ENCODE measurements at places on chromosomes 2 and 18.

- DNase-seq = no peak
Observed at GRCh38 chr2:177885828-177886466, 186.6 kb downstream of the PDE11A start.

- DNase-seq = no peak
Observed at GRCh38 chr2:30656079-30656478, 151.2 kb downstream of the CAPN13 start.

DNA sequence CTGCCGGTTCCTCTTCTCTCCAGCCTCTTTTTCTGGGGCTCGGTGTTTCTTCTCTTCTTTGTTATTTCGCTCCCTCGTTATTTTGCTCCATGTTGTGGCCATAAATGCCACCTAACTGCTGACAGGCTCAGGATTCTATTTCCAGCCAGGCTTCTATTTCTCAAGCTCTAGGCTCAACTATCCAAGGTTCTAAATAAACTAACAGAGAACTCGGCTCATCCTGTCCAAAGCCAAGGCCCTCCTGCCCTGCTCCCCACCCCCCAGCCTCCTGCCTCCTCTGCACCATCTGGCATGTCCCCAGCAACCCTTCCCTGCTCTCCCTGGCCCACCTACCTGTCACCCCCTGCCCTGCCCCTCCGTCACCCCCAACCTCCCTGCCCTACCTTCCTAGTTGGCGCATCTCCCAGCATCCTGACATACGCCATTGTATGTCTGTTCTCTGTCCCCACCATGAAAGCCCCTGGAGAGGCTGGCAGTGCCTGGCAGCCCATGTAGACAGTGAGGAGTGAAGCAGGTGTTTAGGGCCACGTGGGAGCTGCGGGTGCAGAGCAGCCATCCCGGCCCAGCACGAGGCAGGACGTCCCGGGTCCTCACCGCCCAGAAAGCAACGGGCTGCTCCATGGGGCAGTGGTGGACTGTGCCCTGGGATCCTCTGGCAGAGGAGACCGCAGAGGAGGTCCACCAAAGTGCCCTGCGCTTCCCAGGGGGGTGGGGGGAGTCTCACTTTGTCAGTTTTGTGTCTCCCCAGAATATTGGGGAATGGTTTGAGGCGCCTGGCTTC is 186.9 kb downstream of the TWIST2 start:
- DNase-seq = no peak

DNA sequence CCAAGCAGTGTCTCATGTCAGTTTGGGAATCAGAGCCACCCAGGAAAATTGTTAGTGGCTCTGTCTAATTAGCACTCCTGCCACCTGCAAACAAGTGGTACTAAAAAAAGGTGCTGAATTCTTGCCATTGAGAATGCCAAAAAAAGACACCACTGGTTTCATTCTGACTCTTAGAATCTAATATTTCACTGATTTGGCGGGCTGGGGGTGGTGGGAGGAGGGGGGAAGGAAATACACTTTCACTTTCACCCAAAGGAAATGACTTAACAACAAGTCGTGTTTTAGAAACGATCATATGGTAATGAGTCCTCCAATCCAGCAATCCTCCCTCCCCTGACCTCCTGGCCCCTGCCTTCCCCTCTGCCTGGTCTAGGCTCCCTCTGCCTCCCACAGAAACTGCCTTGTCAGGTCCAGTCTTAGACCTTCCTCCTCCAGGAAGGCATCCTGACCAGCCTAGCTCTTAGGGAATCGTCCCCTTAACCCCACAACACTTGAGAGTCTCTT is 4.4 kb upstream of the KLHL29 start:
- peak; percentile 73 for DNase-seq

DNA sequence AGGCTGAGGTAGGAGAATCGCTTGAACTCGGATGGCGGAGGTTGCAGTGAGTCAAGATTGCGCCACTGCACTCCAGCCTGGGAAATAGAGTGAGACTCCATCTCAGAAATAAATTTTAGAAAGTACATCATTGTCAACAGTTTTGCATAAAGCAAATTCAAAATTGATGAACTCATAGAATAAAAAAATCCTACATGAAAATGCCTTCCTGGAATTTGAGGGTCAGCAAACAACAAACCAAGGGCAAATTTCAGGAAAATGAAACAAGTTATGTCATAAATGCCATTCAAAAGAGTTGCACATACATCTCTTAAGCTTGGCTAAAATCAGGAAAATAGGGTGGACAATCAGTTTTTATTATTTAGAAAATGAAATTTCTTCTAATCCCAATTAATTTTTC is 45.1 kb downstream of the COL5A2 start:
- no peak for DNase-seq

DNA sequence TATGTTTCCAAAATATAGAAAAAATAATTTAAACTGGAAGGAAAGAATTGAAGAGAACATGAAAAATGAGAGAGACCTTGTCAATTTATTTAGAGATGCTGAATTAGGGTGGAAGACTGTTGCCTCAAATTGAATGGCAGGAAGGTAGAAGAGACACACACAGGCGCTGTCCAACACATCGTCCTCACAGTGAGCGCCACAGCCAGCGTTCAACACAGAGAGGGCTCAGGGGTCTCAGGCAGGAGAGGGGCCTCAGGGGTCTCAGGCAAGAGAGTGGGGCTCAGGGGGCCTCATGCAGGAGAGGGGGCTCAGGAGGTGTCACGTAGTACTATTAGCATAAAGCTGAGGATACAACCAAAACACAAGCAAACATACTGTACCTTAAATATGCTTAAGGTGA is 65.7 kb downstream of the TMEM18 start:
- no peak for DNase-seq

DNA sequence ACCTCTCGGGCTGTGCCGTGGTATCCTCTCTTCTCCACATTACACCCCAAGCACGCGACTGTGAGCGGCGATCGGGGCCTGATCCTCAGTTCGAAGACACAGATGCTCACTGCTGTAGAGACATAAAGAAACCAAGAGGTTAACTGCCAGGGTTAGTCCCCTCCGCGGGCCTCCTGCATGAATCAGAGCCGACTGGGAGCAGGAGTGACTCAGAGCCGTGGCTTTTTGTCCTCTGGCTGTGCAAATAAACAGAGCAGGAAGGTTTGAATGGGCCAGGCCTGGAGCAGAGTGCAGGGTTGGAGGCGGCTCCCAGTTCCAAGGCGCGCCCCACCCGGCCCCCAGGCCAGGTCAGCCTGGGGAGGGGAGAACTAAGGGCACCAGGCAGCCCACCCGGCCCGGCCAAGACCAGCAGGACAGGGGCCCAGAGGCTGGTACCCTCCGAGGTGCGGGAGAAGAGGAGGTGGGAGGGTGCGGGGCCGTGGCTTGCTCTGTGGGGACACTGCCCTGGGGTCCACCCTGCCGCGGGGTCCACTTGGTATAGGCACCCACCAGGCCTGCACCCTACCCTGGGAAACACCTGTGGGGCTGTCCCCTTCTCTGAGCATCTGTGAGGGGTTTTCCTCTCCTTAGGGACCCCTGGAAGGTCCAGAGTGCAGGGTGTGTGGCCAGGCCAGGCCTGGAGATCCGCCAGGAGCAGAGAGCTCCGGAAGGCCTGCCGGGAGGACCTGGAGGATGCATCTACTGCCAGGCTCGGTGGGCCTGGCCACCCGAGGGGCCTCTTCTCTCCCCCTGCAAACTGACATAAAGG is 16.5 kb downstream of the TWIST2 start:
- DNase-seq = peak; percentile 63

GRCh38 chr2:54000524-54000923 is 29.7 kb upstream of the PSME4 start:
- DNase-seq = no peak

- no peak for DNase-seq
Observed at GRCh38 chr2:62939735-62940491, 110.7 kb upstream of the OTX1 start.

DNA sequence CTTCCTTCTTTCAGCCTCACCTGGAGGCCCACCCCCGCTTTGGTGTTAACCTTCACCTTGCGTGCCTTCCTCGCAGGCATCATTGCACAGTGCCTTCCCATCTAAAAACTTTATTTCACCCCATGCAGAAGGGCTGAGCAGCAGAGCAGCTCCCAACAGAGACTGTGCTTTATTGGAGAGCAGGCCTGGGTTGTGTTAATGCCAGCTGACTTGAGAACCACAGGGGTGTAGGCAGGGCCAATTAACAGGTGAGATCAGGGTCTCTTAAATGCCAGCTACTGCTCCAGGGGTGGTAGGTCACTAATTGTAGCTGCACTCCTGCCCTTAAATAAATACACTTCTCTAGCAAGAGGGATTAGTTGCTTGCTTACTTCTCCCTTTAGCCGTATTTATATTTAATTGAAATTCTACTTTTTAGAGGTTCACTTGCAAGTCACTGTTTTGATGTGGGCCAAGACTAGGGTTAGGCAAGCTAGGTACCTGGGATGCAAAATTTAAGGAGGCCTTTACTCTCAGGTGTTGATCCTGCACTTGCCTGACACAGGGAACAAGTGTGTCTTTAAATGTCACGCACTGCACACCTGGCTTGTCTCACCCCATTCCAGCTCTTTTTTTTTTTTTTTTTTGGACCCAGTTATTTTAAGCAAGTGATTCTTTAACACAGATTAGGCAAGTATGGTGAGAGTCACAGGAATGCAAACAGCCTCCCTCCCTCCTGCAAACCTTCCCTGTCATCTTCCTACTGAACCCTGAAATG is 54.5 kb downstream of the LYPD1 start:
- no peak for DNase-seq

DNA sequence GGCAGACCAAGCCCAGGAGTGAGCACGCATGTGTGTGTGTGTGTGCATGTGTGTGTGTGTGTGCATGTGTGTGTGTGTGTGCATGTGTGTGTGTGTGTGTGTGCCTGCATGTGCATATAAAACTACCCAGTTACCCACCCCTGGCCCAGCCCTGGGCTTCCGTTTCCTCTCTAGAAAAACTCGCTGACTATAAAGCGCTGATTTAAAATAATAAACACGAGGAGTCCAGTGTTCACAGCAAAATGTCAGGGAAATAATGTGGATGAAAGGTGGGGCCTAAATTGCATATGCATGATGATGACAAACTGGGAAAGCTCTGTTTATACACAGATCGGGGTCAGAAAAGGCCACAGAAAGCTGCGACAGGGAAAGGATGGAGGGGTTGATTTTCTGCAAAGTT is 7.5 kb downstream of the ADCY3 start:
- no peak for DNase-seq

GRCh38 chr2:121475811-121476571 is 54.7 kb upstream of the RNU4ATAC start:
- no peak for DNase-seq

GRCh38 chr18:44958455-44958854 is 277.8 kb downstream of the SETBP1 start:
- no peak for DNase-seq

- DNase-seq = peak; percentile 37
Observed at GRCh38 chr2:197700960-197701359, 4.2 kb upstream of the MARS2 start.

GRCh38 chr2:12070581-12070980 is 324.1 kb downstream of the LPIN1 start:
- DNase-seq = no peak

GRCh38 chr2:97880334-97880733 is 115.4 kb downstream of the TMEM131 start:
- DNase-seq = no peak

- DNase-seq = no peak
Observed at GRCh38 chr2:61961231-61961901, 55.9 kb downstream of the COMMD1 start.

DNA sequence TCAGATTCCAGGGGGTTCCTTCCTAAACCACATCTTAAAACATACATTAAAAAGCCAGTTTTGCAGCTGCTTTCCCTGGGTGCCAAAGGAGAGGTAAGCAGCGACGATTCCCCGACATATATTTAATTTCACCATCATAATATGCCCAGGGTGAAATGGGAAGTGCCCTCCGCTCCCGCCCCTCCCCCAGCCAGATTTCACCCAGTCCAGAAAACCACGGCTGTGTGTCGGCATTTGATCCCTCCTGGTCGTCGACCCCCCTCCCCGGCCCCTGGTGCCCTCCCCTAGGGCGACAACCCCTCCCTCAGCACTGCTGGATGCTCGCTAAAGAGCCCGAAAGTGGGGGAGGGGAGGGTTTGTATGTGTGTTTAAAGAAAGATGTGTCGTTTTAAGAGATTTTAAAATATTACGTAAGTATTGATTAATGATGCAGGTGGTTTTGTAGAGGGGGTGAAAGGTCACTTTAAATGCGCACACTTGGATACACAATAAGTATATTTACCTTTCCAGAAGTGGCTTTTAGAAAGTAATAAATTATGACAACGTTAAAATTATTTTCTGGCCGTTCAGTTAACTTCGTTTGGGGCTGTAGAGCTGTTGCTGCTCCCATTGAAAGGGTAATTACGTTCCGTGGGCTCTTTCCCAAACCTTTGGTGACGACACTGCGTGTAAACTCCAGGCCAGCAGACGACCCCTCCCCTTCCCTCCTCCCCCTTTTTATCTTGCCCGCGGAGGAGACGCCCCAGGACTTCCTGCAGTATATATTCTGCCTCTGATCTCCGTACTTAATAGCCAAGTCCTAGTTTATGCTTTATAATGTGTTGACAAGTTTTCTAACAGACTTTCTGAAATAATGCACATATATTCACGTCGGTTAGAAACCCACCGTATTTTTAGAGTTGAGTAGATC is 3.4 kb upstream of the BCL11A start:
- DNase-seq = no peak

GRCh38 chr2:213022987-213023386 is 128.4 kb downstream of the IKZF2 start:
- no peak for DNase-seq

DNA sequence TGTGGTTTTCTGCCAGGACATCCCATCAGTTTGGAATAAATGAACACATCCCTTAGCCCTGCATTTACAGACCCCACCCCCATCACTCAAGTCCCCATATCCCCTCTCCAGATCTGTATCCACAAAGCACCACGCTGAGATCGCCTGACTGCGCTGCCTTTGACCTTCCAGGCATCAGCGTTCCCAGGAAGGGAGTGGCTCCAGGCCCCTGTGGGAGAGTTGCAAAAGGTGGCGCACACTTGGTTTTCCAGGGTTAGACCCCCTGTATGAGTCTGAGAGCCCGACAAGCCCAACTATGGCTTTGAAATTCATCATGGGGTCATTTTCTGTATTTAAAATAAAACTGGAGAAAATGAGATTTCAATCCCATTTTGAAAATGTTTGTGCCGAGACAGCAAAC is 137.0 kb upstream of the ZNF236 start:
- no peak for DNase-seq

GRCh38 chr2:150584081-150584480 is 96.6 kb upstream of the RND3 start:
- DNase-seq = no peak

GRCh38 chr18:49112031-49112430 is 161.3 kb upstream of the SMAD7 start:
- DNase-seq = no peak

DNA sequence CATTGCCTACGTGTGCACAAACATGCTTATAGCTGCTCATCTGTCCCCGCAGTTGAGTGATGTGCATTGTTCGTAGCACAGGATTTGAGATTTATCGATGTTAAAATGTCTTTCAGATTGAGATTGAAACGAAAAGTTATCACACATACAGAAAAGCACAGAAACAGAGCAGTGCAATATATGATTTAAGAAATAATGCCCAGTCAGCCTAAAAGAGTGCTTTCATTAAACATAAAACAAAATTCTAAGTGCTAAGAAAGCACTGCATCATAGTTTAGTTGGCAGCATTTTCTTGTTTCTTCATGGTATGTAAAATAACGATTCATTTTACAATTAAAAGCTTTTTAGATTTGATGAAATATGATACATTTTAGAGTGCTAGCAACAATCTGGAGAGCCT is 31.9 kb upstream of the GORASP2 start:
- DNase-seq = no peak

Measured in activated CD4-positive, alpha-beta T cell treated with anti-CD3 and anti-CD28 coated beads, Interleukin-10, Interleukin-2, amounts not matched to agents 100 ng/mL and 50 ng/mL, durations not matched to agents 16 hours and 8 hours (primary cell).